ENCODE measurements at places on chromosomes 7 and 10.

- DNase-seq = peak; percentile 86
Measured at GRCh38 chr7:82805527-82805960, 357.1 kb downstream of the PCLO start.

- DNase-seq = no peak
Measured at GRCh38 chr7:124250297-124251034, 217.6 kb upstream of the TMEM229A start.

DNA sequence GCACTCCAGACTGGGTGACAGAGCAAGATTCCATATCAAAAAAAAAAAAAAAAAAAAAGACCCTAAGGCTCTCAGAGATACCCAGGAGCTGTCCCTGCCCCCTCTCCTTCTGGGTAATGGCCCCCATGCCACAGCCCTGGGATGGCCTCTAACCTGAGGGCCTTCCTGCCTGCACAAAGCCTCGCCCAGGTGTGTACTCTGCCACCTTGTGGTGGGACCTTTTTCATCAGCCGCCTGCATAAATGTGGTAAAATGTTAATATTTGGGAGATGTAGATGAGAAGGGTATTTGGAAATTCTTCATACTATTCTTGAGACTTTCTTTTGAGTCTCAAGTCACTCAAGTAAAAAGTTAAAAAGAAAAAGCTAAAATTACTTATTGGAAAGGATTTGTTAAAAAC, 46.3 kb upstream of the RNF216 start:
- DNase-seq = peak; percentile 55

GRCh38 chr7:420142-421093, 99.2 kb downstream of the PDGFA start:
- no peak for DNase-seq

GRCh38 chr7:47295606-47296005, 286.3 kb downstream of the TNS3 start:
- DNase-seq = no peak

- DNase-seq = no peak
Measured at GRCh38 chr10:25465582-25466372, 291.0 kb downstream of the GPR158 start.

DNA sequence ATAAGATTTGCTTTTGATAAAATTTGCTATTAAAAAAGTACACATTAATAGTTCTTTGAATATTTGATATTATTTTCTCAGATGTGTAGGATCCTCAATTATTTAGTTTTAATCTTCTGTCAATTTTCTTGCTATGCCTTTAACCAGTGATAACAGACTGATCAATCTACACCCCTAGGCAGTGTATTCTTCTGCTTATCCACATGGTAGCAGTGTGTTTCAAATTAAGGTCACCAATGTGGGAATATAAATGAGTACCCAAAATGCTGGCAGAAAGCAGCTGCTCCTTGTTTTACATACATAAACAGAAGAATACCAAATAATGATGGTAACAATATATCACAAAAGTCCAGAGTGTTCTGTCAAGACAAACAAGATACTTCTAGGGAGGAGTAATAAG, 87.0 kb downstream of the SKAP2 start:
- no peak for DNase-seq

DNA sequence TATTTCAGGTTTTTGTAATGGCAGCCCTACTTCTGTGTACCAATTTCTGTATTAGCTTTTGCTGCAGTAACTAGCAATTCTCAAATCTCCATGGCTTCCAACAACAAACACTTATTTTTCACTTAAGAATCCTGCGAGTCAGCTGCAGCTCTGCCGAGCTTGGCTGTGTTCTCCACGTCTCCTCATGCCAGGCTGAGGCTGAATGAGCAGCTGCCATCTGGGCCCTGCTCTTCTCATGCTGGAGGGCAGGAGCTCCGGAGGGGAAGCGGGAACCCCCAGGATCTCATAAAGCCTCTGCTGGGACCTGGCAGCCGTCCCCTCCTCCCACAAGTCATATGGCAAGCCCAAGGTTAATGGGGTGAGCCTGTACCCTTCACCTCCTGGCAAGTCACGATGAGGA, 591.1 kb downstream of the SDK1 start:
- DNase-seq = no peak

GRCh38 chr7:119392-120163, 72.8 kb upstream of the FAM20C start:
- DNase-seq = peak; percentile 60

DNA sequence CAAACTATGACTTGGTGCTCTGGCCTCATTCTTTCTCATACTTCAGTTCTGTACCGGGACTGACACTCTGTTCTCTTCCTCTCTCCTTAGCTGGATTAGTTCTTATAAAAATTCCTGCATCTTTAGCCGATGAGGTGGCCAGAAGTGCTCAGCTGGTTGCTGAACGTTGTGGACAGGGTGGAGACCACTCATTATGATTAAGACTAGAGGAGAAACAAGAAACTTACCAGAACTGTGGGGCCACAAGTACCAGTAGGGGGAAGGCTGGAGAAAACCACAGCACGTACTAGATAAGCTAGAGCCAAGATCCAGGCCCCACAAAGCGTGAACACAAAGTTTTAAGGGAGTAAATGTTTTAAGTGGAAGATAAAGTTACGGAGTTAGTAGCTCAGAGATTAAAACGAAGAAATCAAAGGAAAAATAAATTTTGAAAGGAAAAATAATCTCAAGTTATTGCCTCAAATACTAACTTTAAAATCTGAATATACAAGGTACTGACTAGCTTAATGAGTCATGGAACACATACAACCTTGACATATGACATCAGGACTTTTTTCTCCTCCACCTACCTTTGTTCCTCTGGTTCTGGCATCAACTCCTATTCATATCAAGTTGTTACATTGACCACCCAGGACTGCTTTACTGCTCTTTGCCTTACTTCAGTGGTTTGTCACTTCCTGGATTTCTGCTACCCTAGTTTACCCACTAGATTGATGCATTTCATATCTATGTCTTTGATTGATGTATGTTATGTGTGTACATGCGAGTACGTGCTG, 469.0 kb downstream of the TFEC start:
- no peak for DNase-seq

DNA sequence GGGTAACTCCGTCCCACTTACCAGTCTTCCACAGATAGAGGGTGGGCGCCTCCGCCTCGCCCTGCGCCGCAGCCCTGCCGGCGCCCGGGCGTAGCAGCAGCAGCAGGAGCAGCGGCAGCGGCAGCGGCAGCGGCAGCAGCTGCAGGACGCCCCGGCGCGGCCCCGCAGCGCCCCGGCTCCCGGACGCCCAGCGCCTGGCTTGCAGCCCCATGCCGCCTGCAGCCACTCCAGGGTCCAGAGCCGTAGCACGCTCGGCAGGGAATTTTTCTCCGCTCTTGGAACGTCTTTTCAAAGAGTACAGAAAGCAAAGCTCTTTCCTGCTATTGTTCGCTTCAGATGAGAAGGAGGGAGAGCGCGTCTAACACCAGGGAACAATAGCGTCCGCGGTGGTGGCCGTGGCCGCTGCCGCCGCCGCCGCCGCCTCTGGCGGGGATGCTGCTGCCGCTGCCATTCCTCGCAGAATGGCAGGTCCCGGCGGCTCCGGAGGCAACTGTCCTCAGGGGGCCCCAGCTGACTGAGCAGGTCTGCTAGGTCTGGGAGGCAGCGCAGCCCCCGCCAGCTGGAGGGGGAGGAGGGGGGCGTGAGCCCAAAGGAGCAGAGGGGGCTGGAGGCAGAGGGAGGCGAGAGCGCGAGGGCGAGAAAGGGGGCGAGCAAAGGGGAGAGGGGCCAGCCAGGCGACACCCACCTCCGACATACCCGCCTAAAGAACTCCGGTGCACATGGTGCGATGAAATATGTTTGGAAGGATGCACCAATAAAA, at the start of gene THSD7A:
THSD7A (minus strand) TSS at position 463 of the 760 bp plus-strand sequence; CDS start at position 211, 252 bp downstream.
- peak; percentile 70 for DNase-seq

GRCh38 chr7:5528815-5529442, 105.3 kb upstream of the TNRC18 start:
- peak; percentile 46 for DNase-seq

All from NB4 (cell line).